ENCODE measurements at places on chromosomes 6 and 20.

GRCh38 chr20:3550837-3551236, 80.0 kb downstream of the ATRN start:
- DNase-seq, result no peak

GRCh38 chr6:79750806-79751205, 119.7 kb downstream of the SH3BGRL2 start:
- DNase-seq, result peak; percentile 39

GRCh38 chr20:51388227-51388626, 154.3 kb downstream of the NFATC2 start:
- no peak for DNase-seq

DNA sequence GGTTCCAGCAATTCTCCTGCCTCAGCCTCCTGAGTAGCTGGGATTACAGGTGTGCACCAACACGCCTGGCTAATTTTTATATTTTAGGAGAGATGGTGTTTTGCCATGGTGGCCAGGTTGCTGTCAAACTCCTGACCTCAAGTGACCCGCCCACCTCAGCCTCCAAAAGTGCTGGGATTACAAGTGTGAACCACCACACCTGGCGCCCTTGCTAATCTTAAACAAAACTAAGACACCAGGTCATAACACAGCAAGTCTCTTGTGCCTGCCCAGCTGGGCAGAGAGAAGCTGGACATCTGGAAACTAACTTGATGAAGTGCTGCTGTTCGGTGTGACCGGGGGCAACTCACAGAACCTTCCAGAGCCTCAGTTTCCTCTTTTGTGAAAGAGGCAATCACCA, 68.0 kb downstream of the PPP1R3G start:
- no peak for DNase-seq

DNA sequence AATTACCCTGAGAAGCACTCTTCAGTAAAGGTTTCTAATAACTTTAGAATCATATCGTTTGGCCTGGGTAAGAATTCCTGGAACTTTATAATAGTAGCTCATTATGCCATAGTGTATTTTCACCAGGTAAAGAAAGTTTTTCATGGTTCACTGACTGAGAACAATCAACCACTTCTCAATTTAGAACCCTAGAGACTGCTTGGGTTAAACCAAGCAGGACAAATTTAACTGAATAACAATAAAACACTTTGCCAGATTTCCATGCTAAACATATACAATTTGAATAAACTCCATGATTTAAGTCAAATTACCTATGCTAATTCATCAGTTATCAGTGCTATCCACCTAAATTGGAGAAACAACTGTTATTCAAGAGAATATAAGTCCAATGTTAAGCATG, 99.4 kb downstream of the PLG start:
- DNase-seq, result no peak

- no peak for DNase-seq
Measured at GRCh38 chr6:127966616-127967015, 65.8 kb upstream of the THEMIS start.

DNA sequence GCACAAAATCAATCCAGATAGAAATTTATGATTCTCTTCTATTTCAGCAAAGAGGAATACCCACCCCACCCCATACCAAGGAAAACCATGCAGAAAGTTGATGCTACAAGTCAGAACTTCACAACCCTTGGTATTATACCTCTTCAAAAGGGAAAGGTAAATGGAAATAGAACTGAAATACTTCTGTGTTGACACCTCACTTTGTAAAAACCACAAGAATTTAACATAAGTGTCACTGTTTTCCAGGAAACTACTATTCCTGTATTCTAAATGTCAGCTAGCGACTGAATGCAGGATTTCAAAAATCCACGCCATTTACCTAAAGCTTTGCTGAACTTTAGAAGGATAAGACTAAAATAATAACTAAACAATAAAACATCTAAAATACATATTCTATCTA, 3.6 kb downstream of the CPNE1 start:
- DNase-seq, result no peak

DNA sequence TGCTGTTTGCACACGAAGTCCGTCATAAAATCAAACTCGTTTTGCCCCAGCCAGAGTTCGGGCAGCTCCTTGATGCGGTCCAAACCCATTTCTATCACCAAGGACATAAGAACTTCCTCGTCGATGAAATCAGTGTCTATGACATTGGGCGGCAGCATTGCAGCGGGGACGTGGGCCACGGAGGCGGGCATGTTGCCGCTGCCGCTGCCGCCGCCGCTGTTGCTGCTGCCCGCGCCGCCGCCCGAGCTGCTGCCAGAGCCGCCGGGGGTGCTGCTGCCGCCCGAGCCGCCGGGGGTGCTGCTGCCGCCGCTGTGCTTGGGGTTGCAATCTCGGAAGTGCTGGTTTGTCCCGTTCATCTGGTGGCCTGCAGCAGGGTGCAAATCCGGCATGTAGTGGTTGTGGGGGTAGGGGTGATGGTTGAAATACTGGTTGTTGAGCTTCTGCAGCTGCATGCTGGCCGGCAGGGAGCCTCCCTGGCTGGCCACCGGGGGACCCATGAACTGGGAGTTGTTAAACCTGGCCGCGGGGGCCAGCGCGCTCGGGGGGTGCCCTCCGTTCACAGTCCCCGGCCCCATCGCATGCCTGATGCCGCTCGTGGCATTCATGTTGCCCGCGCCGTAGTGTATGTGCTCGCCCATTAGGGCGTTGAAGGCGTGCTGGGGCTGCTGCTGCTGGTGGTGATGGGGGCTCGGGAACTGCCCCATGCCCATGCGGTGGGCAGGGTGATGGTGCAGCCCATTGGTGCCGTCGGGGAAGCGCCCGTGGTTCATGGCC, 1.1 kb downstream of the CITED2 start:
- DNase-seq, result peak; percentile 69

DNA sequence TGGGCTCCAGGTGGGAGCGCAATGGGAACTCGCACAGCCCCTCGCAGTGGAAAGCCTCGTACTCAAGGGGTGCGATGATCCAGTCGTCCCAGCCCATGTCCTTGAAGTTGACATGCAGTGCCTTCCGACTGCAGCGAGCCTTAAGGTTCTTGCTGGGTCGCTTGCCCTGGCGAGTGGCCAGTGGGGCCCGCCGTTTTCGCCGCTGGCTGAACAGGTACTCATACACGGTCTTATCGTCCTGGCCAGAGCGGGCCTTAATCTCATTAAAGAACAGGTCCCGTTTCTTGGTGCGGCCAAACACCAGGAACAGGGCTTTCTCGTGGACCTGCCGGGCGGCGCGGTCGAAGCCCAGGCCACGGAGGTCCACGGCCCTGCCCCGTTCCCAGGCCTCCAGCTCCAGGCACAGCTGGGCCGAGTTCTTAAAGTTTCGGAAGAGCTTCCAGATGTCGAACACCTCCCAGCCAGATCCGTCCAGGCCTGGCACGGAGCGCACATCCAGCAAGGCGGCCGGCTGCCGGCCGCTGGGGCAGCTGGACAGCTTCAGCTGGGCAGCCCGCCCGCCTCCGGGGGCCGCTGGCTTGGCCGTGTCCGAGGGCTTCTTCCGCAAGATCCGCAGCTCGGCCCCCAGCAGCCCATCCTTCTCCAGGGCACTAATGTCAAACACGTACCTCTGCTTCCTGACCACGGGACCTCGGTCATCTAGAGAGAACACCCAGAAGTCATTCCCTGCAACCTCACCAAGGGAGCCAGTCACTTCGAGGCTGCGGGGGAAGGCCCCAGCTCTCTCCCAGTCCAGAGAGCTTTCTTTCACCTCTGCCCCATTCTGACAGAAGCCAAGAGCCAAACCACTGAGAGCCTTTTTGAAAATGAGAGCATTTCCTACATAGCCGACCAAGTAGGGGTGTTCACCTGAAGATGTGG, 3.7 kb downstream of the GDF5 start:
- DNase-seq, result no peak

DNA sequence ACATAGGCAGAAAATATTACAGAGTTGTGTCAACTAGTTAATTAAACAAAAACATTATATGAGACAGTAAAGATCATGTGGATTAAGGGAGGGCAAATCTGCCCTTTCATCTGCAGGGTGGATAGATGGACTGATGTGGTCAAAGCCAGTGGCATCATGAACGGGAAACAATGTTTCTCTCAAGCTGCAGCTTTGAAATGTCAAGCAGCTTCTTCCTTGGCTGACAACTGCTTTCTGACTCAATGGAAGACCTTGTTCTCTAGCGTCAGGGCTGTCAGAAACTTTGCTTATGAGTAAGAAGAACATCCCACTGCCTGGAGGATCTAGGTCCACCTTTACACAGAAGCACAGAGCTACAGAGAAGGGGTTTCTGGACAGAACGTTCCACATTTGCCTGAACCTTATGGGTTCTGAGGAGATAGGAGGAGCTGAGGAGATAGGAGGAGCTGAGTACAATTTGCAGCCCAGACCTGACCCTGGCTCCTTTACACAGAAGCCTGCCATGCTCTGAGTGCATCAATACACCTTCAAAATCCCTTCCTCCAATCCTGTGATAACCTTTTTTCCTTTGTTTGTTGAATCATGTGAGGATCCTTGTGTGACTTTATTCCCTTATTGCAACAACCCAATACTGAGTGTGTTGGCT, 6.1 kb downstream of the CST5 start:
- no peak for DNase-seq

DNA sequence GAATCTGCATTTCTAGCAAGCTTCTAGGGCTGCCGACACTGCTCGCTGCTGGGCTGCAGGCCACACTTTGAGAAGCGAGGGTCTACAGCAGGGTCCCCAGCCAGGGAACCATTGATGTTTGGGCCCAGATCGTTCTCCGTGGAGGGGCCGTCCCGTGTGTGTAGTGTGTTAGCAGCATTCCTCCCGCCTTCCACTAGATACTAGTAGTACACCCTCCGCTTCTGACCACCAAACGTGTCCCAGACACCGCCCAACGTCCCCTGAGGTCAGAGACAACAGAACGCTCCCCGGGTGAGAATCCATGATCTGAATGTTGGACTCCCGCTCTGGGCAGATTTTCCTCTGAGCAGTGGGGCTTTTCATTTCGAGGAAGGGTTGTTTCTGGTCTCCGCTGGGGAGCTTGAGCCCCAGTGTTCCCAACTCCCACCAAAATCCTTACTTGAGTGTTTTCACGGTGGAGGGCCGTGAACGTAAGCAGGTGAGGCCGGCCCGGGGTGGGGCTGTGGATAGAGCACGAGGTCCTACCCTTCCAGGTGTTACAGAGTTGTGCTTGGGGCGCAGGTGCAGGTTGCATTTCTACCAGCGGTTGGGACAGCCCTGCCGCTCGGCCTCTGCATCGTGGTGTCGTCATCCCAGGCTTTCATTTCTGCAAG, 124.6 kb downstream of the SYCP2 start:
- DNase-seq, result no peak

- no peak for DNase-seq
Measured at GRCh38 chr6:18431581-18431980, 44.4 kb downstream of the RNF144B start.

- DNase-seq, result no peak
Measured at GRCh38 chr6:29924731-29925130, 17.6 kb upstream of the HLA-A start.

DNA sequence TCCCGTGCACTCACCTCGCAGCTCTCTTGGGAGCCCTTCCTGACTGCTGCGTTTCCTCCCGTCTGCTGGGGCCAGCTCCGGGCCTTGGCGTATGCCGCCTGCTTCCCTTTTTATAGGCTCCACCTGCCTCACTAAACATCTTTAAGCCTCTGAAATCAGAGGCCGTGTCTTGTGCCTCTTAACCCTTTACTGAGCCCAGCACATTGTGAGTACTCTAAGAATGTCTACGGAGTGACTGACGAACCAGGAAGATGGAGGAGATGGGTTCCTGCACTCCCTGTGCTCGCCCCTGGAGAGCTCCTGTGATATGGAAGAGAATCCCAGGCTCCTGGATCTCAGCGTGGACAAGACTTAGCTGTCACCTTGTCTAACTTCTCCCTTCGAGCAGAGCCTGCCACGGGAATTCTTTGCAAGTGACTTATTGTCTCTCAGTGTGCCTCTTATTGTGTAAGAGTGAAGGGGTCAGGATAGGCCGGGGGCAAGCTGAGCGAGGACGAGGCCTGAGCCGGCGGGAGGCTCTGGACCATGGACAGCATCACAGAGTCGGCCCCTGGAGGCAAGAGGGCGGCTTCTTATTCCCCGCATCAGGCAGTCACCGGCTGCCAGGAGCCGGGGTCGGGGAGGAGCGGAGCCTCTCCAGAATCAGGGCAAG, 70.9 kb upstream of the CCDC167 start:
- DNase-seq, result no peak

Data from NCI-H2081 (cell line).